ENCODE measurements at places on chromosomes 7 and 10.

- H3K27ac ChIP-seq, result no peak overlapping the region
- no peak overlapping the region for H3K4me3 ChIP-seq
- H3K36me3 ChIP-seq, result no peaks in the 10 kb centered on the region
- H3K27me3 ChIP-seq, result peaks cover 6% of the 10 kb centered on the region
Observed at GRCh38 chr10:126259760-126260479, 128.4 kb downstream of the ADAM12 start.

- no peaks in the 10 kb centered on the region for H3K27me3 ChIP-seq
- DNase-seq, result no peak
- peaks cover 2% of the 10 kb centered on the region for H3K36me3 ChIP-seq
- no peak overlapping the region for H3K27ac ChIP-seq
- peaks cover 7% of the 10 kb centered on the region for H3K4me1 ChIP-seq
Observed at GRCh38 chr10:32379318-32379949, 32.5 kb upstream of the EPC1 start.

- no peaks in the 10 kb centered on the region for H3K36me3 ChIP-seq
- no peak for DNase-seq
- peaks cover 80% of the 10 kb centered on the region for H3K27me3 ChIP-seq
- H3K4me1 ChIP-seq, result no peaks in the 10 kb centered on the region
- H3K27ac ChIP-seq, result no peak overlapping the region
Observed at GRCh38 chr10:118543714-118544400, 51.6 kb downstream of the PRLHR start.

GRCh38 chr7:41256186-41256945 is 446.5 kb downstream of the INHBA start:
- peaks cover 7% of the 10 kb centered on the region for H3K4me1 ChIP-seq
- DNase-seq, result no peak
- no peaks in the 10 kb centered on the region for H3K36me3 ChIP-seq
- no peaks in the 10 kb centered on the region for H3K27me3 ChIP-seq

DNA sequence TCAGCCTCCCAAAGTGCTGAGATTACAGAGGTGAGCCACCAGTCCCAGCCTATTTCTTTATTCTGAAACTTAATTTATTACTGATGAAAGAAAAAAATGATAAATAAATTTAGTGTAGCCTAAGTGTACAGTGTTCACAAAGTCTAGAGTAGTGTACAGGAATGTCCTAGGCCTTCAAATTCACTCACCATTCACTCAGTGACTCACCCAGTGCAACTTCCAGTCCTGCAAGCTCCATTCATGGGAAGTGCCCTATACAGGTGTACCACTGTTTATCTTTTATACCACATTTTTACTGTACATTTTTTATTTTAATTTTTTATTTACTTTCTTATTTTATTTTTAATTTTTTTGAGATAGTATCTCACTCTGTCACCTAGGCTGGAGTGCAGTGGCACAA is 12.2 kb downstream of the MRLN start:
- DNase-seq, result no peak
- peaks cover 3% of the 10 kb centered on the region for H3K36me3 ChIP-seq
- no peaks in the 10 kb centered on the region for H3K27me3 ChIP-seq
- no peak overlapping the region for H3K4me3 ChIP-seq
- H3K4me1 ChIP-seq, result peaks cover 10% of the 10 kb centered on the region
- H3K27ac ChIP-seq, result no peak overlapping the region

- H3K27me3 ChIP-seq, result no peaks in the 10 kb centered on the region
- H3K36me3 ChIP-seq, result peaks cover 4% of the 10 kb centered on the region
- no peak overlapping the region for H3K27ac ChIP-seq
- H3K4me3 ChIP-seq, result no peak overlapping the region
- no peak for DNase-seq
Observed at GRCh38 chr10:77566914-77567566, 70.6 kb downstream of the KCNMA1 start.

GRCh38 chr7:69374044-69374425 is 224.2 kb upstream of the AUTS2 start:
- H3K4me3 ChIP-seq, result no peak overlapping the region
- H3K36me3 ChIP-seq, result no peaks in the 10 kb centered on the region
- peak overlapping the region; percentile 34 for H3K27ac ChIP-seq
- no peak for DNase-seq

Measured in mesothelial cell of epicardium (in vitro differentiated cells).